ENCODE measurements at places on chromosomes 3 and 15.

- no peak for DNase-seq
These were observed 581.9 kb upstream of the ZNF717 start for GRCh38 chr3:76367281-76367680.

DNA sequence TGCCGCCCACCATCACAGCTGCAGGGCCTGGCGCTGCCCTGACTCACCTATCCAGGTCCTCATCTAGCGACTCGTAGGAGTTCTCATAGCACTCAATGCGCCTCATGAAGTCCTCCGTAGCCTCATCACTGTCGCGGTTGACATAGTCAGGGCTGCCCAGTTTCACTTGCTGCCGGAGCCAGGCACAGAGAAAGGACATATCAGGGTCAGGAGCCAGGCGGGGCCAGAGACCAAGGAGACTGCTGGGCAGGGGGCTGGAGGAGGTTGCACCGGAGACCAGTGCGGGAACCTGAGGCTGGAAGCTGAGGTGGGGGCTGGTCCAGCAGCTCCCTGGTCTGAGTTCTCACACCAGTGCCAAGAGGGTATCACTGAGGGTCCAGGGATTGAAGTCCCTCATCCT lies 18.2 kb downstream of the PFKFB4 start:
- no peak for DNase-seq

DNA sequence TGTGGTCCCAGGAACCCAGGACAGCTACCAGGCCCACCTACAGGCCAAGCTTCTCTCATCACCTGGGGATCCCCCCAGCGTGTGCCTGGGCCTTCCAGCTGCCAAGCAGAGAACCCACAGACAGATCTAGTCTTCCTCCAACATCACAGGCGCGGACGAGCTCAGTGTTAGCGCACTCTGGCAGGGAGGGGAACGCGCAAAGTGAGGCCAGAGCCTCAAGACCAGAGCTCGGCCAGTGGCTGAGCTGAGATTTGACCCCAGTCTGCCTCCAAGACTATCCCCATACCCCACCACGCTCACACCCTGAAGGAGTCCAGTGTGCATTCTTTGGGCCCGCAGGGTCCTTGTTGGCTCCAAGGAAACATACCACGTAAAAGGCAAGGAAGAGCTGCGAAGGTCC lies 5.1 kb downstream of the MFGE8 start:
- DNase-seq: no peak

- DNase-seq: no peak
These were observed 2.9 kb downstream of the TNFSF10 start for GRCh38 chr3:172520301-172520831.

DNA sequence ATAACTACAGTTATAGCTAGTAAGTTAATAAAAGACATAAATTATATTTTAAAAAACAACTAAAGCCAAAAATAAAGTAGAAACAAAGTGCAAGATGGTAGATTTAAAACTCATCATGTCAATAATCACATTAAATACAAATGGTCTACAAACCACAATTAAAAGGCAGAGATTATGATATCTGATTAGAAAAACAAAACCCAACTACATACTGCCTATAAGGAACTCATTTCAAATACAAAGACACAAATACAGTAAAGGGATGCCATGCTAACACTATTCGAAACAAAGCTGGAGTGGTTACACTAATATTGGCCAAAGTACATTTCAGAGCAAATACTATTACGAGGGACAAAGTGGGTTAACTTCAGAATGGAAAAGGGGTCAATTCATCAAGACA lies 426.5 kb downstream of the SHQ1 start:
- no peak for DNase-seq

GRCh38 chr3:187951452-187952190 lies 202.3 kb upstream of the LPP start:
- no peak for DNase-seq

DNA sequence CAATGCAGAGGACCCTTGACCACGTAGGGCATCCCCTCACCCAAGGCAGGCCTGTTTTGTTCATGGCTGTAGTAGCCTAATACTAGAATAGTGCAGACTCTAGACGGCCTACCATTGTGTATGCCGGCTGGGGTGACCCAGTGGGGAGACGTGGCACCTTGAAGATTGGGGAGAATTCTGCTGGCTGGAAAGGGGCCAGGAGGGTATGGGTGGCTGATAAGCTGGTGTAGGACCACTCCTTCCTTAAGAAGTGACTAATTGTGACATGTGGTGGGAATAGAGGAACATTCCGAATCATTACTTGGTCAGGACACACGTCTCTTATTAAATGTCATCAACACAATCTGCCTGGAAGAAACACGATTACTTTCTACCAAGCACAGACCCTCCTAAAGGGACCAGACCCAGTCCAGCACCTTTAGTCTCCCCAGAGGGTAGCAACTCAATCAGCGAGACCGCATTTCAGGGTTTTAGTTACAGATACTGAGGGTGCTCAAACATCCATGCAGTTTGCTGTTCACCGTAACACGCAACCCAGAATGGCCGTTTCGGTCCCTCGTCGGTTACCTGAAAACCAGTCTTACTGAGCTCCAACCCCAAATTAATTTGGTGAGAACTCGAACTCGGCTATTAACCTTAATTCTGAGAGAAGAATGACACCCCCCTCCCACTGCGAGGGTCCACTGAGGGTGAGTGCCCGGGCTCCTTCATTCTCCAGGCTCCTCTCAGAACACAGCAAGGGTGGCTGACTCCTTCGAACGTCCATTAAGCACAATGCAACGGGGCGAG lies 1.6 kb upstream of the KLF13 start:
- DNase-seq: no peak

All from C1 segment of cervical spinal cord (tissue), 14 donors.